T follicular helper cell (primary cell): ENCODE measurements at places on chromosomes 12 and 14.

DNA sequence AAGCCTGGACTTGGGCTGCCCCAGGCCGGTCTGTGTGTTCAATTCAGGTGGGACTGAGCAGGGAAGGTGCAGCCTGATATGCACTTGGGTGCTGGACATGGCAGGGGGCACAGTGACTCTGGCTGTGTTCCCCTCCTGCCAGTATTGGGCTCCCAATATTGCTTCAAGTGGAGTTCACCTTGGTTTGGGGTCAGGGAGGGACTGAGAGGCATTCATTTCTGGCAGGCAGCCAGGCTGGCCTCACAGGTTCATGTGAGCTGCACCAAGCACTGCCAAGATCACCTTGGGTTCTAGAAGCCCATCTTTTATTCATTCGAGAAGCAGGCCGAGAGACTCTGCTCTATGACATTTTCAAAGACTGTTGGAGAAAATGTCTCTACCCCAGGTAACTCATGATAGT is 245.0 kb downstream of the CHST11 start:
- no peak for DNase-seq

- DNase-seq, result no peak
Observed at GRCh38 chr14:60090864-60091519, 731 bp upstream of the PCNX4 start.

DNA sequence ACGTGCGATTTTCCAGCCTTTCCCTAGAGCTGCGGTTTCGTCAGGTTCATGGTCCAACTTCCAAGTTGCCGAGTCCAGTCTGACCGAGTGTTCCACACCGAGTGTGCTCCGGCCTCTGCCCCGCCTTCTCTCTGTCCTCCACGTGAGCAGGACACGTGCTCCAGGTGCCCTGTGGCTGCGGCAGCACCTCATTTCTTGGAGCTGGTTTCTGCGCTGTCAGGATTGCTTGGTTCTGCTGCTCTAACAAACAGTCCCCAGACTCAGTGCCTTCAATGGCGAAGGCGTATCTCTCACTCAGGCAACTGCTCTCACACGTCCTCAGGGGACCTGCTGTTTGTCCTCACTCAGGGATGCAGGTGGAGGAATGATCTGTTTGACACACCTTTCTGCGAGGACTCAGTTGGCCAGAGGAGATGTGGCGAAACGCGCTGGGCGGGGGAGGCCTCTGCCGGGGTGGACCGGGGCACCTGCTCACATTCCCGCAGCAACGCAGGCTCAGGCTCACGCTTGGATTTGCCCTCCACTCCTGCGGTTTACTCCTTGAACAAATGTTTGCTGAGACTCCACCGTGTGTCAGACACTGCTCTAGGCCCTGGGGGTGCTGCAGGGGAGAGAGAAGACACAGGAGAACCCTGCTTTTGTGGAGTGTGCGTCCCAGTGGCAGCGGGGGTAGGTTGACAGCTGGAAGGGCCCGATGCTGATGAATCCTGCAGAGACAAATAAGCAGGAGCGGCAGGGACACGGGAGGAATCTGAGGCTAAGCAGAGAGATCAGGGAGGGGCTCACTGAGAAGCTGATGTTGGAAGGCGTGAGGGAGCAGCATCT is 63.4 kb upstream of the FBRSL1 start:
- no peak for DNase-seq

DNA sequence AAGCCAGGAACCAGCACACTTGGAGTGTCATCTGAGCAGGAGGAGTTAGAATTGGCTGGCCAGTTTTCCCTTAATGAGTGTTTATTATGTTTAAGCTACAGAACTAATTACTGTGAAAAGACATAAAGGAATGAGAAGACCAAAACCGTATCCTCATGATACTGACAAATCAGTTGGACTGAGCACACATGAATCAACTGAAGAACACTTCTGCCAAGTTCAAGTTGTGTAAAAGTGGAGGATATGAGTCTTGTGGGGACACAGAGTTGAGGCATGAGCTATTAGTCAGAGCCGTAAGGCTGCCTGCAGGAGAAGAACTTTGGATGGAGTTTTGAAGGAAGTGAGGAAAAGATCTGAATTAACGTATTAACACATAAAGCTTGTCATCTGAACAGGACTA is 43.1 kb downstream of the HMGA2 start:
- no peak for DNase-seq

DNA sequence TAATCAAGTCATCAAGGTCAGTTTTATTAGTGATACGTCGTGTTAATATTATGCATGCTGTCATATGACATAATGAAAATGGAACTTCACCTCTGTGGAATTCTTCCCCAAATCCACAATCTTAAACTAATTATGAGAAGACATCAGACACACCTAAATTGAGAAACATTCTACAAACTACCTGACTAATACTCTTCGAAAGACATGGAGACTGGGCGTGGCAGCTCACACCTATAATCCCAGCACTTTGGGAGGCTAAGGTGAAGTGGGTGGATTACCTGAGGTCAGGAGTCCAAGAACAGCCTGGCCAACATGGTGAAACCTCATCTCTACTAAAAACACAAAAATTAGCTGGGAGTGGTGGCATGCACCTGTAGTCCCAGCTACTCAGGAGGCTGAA is 33.3 kb upstream of the KRAS start:
- no peak for DNase-seq

DNA sequence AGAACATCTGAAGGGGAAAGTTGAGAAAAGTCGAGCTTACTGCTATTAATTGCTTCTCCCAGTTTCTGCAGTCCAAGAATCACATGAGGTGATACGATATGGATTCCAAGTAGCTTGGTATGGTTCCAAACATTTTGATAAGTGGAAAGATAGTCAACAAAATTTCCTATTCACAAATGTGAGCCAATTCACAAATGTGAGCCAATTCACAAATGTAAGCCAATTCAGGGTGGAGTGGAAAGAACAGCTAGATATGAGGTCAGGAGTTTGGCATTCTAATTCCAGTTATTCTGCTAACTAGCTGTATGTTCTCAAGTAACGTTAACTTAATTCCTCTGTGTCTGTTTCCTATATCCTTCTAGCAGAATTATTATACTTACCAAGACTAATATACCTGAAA is 37.6 kb upstream of the DHRS4 start:
- no peak for DNase-seq

- no peak for DNase-seq
Observed at GRCh38 chr14:104894331-104895206, 29.5 kb downstream of the CEP170B start.

- DNase-seq, result no peak
Observed at GRCh38 chr14:74064426-74064825, 19.8 kb downstream of the ALDH6A1 start.

GRCh38 chr12:6041891-6042290 is 82.6 kb downstream of the VWF start:
- no peak for DNase-seq

DNA sequence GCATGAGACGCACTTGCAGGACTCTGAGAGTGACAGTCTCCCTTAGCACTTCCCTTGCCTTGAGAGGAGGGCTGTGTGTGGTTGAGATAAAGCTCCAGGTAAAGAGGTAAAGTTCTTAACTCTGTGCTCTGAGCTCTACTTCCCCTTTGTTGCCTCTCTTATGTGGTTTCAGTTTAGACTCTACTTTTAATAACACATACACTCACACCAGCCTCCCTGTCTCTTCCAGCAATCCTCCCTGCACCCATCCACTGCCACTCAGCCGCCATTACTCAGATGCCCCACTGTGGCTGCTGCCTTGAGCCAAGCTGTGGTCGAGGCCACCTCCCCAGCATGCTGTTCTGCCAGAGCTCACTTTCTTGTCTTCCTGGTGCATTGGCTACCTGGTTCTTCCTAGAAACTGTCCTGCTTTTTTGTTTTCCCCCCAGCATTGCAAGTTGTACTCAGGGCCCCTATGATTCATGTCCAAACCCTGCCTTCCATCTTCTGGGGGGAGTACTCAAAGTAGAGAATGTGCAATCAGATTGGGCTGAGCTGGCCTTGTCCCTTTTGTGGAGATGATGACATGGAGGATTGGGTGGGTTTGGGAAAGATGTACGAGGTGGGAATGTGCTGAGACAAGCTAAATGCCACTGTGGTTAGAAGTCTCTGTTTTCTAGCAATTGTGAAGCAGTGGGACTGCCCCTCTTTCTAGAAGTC is 115.5 kb upstream of the PARP11 start:
- no peak for DNase-seq

DNA sequence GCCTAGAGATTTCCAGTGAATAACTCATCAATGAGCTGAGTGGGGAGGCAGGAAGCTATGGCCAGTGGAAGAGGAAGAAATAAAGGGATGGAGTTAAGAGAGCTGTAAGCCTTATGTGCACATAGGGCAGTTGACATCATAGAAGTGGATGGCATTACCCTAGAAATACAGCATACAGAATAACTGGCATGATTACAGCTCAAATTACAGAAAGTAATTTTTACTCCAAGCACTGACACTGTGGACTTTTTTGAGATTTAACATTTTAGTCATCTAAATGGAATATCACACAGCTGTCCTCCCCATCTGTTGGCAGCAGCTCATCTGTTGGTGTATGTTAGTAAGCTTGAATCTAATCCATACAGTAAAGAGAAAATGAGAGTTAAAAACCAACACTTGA is 5.4 kb upstream of the IPO8 start:
- DNase-seq, result no peak

DNA sequence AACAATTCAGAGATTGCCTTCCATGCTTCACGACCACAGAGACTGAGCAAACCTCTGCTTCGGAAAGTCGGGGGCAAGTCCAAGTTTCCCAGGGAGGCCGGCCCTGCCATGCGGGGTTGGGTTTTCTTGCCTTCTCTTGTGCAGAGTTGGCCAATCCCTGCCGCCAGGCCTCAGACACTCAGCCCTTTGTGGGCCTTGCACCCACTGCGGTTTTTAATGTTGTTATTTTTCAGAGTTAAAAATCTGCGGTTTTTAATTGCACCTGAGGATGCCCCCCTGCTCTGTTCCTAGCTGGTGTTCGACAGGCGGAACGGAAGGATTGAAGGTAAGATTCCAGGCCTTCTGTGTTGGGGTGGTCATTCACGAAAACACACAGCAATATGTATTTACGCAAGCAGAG is 108.7 kb downstream of the CALM1 start:
- DNase-seq, result no peak

- DNase-seq, result no peak
Observed at GRCh38 chr14:85579942-85580341, 50.0 kb downstream of the FLRT2 start.

GRCh38 chr12:105742567-105742874 is 396.2 kb downstream of the NUAK1 start:
- DNase-seq, result no peak

DNA sequence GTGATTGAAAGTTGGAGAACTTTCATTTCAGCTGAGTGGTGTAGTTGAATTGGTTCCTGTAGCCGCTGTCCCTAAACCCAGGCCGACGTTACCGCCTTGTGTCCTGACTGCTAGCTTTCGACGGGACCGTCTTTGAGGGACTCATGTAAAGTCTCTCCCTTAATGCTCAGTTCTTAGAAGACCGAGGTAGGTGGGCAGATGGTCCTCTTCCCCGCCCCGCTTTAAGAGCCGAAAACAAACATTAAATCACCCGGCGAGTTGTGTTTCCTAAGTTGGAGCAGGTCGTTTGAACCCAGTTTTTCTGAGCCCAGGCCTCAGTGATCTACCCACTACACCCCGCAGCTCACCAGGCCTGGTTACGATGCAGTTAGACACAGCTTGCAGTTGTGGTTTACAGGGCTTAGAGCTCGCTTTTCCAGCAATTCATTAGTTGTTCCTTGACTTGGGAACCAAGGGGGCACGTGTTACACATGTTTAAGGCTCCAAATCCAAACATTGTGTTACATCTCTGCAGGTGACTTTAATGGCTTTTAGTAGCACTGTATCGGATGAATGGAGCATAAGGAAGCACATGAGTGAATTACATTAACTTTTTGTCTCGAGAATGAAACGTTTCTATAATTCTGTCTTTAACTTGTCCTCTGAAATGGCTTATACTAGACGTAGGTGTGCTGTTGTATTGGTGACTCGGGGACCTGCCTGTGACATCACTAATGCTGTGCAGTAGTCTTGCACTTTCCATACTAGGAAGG is 790 bp downstream of the NEDD1 start:
- DNase-seq, result no peak

GRCh38 chr12:98750511-98750910 is 105.4 kb downstream of the APAF1 start:
- no peak for DNase-seq

GRCh38 chr12:24496755-24497154 is 452.1 kb downstream of the BCAT1 start:
- no peak for DNase-seq

DNA sequence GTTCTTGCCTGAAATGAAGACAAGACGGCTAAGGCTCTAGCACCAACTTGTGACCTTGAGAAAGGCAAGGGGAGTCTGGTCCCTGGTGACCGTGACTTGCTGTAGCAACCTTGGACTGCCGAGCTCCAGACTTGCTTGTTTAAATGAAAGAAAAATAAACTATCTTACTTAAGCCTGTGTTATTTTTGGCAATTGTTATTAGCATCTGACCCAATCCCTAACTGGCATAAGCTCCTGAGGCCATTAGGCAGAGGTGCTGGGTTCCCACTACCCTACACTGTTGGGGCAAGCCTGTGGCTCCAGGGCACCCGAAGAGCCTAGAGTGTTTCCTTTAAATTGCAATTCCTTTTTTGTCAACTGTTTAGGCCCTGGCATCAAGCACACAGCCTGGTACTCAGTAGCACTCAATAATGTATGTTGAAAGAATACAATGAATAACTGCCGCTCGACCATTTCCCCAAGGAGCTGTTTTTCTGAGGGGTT is 106.9 kb upstream of the HIF1A start:
- no peak for DNase-seq

- no peak for DNase-seq
Observed at GRCh38 chr12:25502596-25502995, 50.5 kb downstream of the LMNTD1 start.

DNA sequence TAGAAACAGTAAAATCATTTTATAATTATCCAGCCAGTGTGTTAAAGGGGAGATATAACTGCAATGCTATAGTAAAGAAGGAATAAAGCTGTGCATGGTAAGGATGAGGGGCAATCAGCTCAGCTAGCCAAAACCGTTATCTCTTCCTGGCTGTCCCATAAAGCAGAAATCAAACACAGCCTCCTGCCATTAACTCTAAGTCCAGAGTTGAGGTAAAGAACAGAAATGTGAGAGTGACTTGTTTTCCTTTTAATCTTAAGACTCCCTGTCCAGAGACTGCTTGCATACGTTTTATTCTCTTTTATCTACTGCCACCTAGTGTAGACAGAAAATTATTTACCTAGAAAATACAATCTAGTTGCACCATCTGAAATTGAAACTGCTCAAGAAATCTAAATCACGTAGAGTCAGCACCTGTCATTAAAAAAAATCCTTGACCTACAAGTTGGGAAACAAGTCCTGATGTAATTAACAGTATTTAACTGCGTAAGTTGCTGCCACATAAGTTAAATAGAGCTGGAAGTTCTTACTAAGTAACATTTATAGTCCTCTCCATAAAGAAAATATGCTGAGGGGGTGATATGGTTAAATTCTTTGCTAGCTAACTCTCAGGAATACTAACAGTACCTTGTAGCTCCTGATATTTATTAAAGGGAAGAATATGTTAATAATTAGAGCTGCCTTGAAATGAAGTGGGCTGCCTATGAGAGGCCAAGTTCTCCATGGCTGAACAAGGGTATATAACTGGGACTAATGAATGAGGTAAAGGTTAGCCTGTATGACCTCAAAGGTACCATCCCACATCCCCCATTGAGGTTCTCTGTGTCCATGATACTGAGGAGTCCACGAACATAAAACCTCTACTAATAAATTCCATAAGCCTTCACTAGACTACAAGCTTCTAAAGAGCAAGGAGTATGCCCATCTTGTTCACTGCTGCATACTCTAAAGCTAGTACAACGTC is 62.7 kb downstream of the GALNT4 start:
- no peak for DNase-seq

- DNase-seq, result no peak
Observed at GRCh38 chr14:69363055-69363454, 35.0 kb downstream of the ERH start.
